ENCODE measurements at places on chromosomes 16 and 17. TPM values are rescaled to one million over a fixed set of nuclear protein-coding genes. Genes with fewer than 3 reads are reported as not detected.

DNA sequence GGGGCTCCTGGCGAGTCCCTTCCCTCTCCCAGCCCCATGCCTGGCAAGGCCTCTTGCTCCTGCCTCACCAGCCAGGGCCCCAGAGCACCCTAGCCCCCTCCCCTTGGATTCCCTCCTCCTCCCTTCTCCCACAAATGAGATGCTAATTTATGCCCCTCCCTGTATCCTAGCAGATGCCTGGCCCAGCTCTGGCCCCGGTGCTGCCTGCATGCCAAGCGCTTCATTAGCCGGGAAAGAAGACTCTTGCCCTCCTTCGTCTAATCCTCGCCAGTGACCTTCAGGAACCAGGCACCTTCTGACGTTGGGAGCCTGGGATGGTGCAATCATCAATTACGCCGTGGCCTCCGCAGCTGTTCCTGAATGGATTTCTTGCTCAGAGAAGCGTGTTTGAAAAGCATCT, 127.8 kb downstream of the SDK2 start:
- ATAC-seq, result no peak

DNA sequence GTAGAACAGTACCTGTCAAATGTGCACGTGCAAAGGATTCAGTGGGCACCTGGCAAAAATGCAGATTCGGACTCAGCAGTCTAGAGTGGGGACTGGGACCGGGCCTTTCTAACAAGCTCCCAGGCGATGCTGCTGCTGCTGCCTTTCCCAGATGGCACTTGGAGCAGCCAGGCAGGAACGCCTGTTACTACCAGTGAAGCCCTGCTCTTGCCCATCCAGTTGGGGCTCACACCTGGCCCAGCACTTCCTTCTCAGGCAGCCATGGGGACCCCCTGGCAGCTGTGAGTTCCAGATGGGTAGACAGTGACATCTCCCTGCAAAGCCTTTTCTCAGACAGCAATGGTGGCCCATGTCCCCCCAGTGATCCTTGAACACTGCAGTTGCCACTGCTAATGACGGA, 30.4 kb downstream of the KDM8 start:
- no peak for ATAC-seq

DNA sequence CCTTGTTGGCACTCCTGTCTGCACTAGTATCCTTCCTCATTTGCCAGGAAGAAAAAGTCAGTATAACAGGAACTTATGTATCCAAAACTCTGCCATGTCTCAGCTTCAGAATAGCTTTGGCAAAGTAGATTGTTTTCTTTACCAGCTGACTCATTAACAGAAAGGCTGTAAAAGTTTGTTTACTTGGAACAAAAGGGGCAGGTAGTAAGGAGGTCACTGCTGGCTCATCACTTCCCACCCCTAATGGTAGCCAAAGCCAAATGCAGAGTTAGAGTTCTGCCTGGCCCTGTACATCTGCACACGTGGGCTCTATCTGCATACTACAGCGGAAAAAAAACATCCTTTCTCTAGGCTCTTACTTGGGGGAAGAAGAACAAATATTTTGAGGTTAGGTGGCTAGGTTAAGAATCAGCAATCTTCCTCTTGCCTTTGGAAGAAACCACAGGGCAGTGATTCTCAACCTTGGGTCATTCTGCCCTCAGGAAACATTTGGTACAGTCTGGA, 90.9 kb upstream of the BCAR1 start:
- peak; percentile 82 for ATAC-seq

NPTX1 gene
- total RNA-seq, result not detected

TNFRSF17 gene
- 0.24 TPM for total RNA-seq

GRCh38 chr16:68664297-68664696, 19.2 kb downstream of the CDH3 start:
- no peak for ATAC-seq

DNA sequence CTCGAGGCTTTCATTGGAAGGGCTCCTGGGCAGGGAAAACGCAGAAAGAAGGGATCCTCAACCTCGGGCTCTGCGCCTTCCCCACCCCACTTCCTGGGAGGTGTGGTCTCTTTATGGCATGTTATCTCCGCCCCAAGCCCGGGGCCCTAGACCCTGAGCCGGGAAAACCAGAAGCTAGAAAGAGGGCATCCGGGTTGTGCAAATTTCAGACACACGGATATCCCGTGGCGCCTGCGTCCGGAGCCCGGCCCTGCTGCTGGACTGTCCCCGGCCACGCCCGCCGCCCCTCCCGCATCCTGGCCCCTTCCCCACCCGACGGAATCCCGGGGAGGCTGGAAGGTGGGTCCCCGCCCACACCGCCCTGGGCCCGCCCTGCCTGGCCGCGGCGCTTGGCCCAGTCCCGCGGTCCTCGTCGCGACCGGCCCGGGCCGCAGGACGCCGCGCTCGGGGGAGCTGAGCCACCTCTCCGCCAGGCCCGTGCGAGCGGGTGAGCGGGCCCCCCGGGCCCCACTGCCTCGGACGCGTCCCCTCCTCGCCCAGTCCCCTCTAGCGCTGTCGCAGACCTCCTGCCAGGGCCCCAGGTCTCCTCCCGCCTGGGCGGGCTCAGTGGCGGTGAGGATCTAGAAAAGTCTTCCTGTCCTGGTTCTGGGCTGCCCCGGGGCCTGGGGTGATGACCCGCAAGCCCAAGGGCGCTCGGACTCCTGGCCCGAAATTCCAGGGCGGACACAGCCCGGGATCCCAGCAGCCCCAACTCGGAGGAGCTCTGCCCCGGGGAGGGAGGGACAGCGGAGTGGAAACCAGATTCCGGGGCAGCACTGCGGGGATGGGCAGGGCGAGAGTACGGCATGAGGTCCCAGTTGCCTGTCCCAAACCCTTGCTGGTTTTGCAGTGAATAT, at the start of gene SLC16A5:
Gene SLC16A5, plus strand, starts transcription at position 397 of the 896 bp plus-strand sequence. CDS start 5,683 bp downstream, outside the sequence.
- ATAC-seq, result peak; percentile 79

DNA sequence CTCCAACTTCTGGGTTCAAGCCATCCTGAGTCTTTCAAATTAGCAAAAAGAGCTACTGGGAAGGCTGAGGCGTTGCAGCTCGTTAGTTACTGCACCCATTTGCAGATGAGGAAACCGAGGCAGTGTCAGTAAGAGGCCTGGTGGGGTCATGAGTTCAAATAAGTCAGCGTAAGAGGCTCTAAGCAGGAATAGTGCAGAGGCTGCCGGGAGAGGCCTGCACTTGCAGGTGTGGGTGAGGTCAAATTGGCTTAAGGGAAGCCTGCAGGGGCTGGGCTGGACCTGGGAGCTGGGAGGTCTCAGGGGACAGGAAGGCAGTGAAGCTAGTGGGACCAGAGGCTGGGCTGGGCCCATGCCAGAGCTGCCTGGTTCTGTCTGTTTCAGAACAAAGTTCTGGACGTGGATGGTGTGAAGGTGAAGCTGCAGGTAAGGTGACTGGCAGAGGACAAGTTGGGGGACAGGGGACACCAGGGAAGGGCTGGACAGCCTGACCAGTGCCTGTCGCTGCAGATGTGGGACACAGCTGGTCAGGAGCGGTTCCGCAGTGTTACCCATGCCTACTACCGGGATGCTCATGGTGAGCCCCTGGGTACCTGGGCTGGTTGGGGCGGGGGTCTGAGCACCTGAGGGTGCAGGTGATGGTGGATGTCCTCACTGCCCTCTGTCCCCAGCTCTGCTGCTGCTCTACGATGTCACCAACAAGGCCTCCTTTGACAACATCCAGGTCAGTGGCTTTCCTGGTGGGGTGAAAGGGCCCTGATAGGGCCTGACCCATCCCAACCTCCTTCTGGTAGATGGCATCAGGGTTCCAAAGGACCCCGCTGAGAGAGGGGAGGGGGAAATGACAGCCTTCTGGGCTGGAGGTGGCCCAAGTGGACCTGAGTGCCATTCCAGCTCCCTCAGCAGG, 3.0 kb downstream of the RAB26 start:
- ATAC-seq, result no peak

DNA sequence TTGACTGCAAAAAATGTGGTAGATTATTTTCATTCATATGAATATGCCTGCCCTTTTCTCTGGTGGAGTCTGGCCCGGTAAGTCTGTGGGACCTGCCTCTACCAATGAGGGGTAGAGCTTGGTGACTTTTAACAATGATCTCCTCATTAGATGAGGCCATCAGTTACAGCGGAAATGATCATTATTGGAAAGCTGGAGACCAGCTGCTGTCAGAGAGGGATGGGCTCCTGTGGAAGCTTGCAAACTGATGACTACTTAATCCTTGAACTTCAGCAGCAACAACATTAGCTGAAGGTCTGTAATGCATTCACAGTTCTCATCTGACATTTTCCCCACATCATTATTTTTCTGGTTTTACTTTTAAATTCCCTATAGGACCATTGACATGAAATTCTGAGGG, 194.1 kb downstream of the CDH13 start:
- no peak for ATAC-seq

All from esophagus mucosa (tissue), 1 donor.